ENCODE measurements at places on chromosomes 6 and 20. TPM values are rescaled to one million over a fixed set of nuclear protein-coding genes. Genes with fewer than 3 reads are reported as not detected.
A peak's percentile ranks its signal among the peaks of the same experiment; 100 is the strongest.

DNA sequence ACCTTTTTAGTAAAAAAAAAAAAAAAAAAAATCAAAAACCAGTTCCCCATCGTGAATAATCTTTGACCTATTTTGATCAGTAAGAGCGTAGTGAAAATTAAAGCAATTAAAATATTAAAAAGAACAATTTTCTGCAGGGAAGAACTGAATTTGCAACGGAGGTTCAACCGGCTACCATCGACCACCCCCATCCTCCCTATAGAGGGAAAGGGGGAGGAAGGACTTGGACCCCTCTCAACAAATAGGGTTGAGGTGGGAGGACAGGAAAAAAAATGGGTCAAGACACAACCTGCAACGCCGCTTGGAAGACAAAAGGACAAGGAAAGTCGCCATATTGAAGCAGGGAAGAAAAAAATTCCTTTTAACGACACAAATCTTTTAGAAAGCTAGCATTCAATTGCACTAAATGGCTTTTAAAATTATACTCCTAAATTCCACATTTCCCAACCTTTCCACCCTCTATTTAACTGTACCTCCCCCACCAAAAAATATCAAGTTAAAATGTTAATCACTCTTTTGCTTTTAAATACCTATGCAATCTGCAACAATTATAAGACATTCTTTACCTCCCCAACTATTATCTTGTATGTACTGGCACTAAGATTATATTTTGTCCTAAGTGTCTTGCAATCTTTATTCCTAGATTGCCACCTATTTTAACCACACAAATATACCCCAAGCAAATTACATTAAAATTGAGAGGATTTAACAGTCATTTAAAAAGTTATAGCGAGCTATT is 1.7 kb downstream of the PPP1R10 start:
- DNase-seq, result no peak
- peak overlapping the region; percentile 97 for H3K4me3 ChIP-seq
- peaks cover 41% of the 10 kb centered on the region for H3K4me1 ChIP-seq
- H3K36me3 ChIP-seq, result peaks cover 29% of the 10 kb centered on the region
- no peaks in the 10 kb centered on the region for H3K27me3 ChIP-seq
- peak overlapping the region; percentile 100 for H3K27ac ChIP-seq

GRCh38 chr6:113412589-113413357 is 444.4 kb upstream of the MARCKS start:
- no peak for DNase-seq
- no peak overlapping the region for H3K4me3 ChIP-seq
- no peaks in the 10 kb centered on the region for H3K27me3 ChIP-seq
- H3K36me3 ChIP-seq, result peaks cover 5% of the 10 kb centered on the region
- peaks cover 63% of the 10 kb centered on the region for H3K4me1 ChIP-seq
- H3K27ac ChIP-seq, result peak overlapping the region; percentile 66

- H3K4me1 ChIP-seq, result no peaks in the 10 kb centered on the region
- DNase-seq, result no peak
- no peak overlapping the region for H3K4me3 ChIP-seq
Measured at GRCh38 chr6:159555082-159555875, 137.8 kb downstream of the SOD2 start.

GRCh38 chr6:169841907-169842606 is 90.6 kb downstream of the ERMARD start:
- no peaks in the 10 kb centered on the region for H3K27me3 ChIP-seq
- no peaks in the 10 kb centered on the region for H3K4me1 ChIP-seq
- no peak overlapping the region for H3K4me3 ChIP-seq
- H3K36me3 ChIP-seq, result no peaks in the 10 kb centered on the region
- H3K27ac ChIP-seq, result no peak overlapping the region
- DNase-seq, result peak; percentile 72

Gene SLC22A2
- not detected for total RNA-seq

- peaks cover 5% of the 10 kb centered on the region for H3K27me3 ChIP-seq
- H3K4me3 ChIP-seq, result peak overlapping the region; percentile 98
- peak overlapping the region; percentile 92 for H3K27ac ChIP-seq
- no peaks in the 10 kb centered on the region for H3K36me3 ChIP-seq
- no peak for DNase-seq
- H3K4me1 ChIP-seq, result peaks cover 55% of the 10 kb centered on the region
Measured at GRCh38 chr20:64256282-64256935, 861 bp downstream of the PCMTD2 start.

DNA sequence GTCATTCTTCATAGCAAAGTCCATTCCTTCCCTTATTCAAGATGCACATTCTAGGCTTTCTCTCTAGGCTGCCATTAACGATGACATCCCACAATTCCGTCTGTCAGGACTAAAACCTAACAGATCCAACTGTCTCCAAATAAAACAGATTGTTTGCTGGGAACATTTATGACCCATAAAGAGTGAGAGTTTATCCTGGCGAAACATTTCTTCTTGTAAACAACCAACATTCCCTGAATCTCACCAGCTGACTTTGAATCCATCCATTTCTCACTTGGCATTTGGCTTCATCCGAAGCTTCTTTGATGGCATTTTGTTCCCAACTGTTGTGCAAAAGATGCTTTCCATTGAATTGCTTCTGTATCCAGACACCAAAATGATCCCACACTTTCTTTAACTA is 93.1 kb downstream of the OLIG3 start:
- no peak overlapping the region for H3K4me3 ChIP-seq
- no peaks in the 10 kb centered on the region for H3K36me3 ChIP-seq
- peaks cover 35% of the 10 kb centered on the region for H3K27me3 ChIP-seq
- H3K27ac ChIP-seq, result no peak overlapping the region
- no peak for DNase-seq
- no peaks in the 10 kb centered on the region for H3K4me1 ChIP-seq

Gene NTSR1
- total RNA-seq, result 0.11 TPM

Gene TSPO2
- not detected for total RNA-seq

GRCh38 chr6:44804546-44805159 is 417.1 kb downstream of the CDC5L start:
- H3K4me3 ChIP-seq, result no peak overlapping the region
- H3K36me3 ChIP-seq, result no peaks in the 10 kb centered on the region
- H3K27ac ChIP-seq, result no peak overlapping the region
- peaks cover 23% of the 10 kb centered on the region for H3K4me1 ChIP-seq
- DNase-seq, result no peak
- no peaks in the 10 kb centered on the region for H3K27me3 ChIP-seq

Gene GRM1
- total RNA-seq, result not detected

DNA sequence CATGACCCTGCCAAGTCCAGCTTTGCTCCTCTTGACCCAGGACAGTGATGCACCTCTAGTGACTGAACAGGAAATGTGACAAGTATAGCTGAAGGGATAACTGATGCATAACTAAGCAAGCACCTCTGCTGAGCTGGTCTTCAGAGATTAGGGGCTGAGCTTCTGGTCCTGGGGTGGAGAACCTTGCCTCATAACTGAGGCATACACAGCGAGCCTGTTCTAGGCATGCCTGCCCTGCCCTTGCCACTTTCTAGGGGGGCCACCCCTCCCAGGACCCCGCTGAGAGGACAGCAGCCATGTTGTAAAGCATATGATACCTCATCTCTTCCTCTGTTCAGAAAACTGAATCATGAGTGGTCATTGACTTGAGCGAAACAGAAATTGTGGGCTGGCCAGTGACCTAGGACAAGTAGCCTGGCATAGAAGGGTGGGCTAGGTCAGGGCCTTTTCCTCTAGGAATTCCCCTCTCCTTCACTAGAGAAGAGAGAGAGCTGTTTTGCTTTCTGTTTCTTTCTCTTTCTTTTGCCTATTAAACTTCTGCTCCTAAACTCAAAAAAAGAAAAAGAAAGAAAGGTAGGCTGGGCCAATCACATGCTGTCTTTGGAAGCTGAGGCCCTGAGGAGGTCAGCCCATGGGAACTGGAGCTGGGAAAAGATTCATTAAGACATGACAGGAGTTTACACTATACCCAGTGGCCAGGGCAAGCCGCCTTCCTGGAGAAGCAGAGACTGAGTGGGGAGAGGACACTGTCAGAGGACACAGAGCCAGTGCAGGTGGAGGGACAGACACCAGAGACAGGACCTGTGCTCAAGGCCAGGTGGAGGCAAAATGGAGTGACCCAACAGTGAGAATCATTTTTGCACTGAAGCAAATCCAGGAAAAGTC is 23.1 kb downstream of the ALDH5A1 start:
- no peaks in the 10 kb centered on the region for H3K4me1 ChIP-seq
- no peak overlapping the region for H3K4me3 ChIP-seq
- peak; percentile 63 for DNase-seq
- peaks cover 6% of the 10 kb centered on the region for H3K36me3 ChIP-seq

GRCh38 chr20:60258255-60258863 is 300.1 kb downstream of the CDH26 start:
- peaks cover 12% of the 10 kb centered on the region for H3K27me3 ChIP-seq
- no peak overlapping the region for H3K27ac ChIP-seq
- H3K36me3 ChIP-seq, result no peaks in the 10 kb centered on the region
- DNase-seq, result no peak
- no peak overlapping the region for H3K4me3 ChIP-seq

DNA sequence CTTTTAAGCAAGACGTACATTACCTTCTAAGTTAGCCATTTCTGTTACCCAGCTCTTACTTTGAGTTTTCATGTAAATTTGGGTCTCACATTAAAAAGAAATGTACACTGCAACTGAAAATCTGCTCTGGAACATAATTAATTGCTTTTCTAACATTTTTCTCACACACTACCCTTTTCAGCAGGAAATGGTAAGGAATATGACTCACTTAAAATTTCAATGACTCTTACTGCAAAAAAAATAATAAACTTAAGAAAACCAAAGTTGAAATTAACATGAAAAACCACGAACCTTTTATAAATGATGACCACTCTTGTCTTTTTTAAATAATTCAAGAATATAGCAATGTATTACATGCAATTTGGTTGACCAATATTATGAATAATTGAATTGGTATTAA is 1.3 kb downstream of the CGA start:
- H3K36me3 ChIP-seq, result no peaks in the 10 kb centered on the region
- H3K4me3 ChIP-seq, result no peak overlapping the region
- peaks cover 23% of the 10 kb centered on the region for H3K4me1 ChIP-seq
- no peak overlapping the region for H3K27ac ChIP-seq
- DNase-seq, result no peak

GRCh38 chr20:13425381-13426135 is 204.5 kb downstream of the ISM1 start:
- DNase-seq, result no peak
- no peaks in the 10 kb centered on the region for H3K27me3 ChIP-seq
- no peaks in the 10 kb centered on the region for H3K36me3 ChIP-seq

GRCh38 chr6:137427656-137428290 is 66.4 kb downstream of the OLIG3 start:
- H3K36me3 ChIP-seq, result no peaks in the 10 kb centered on the region
- no peaks in the 10 kb centered on the region for H3K4me1 ChIP-seq
- peaks cover 32% of the 10 kb centered on the region for H3K27me3 ChIP-seq
- H3K27ac ChIP-seq, result no peak overlapping the region
- no peak for DNase-seq

Gene JPH2
- 16.5 TPM for total RNA-seq

DNA sequence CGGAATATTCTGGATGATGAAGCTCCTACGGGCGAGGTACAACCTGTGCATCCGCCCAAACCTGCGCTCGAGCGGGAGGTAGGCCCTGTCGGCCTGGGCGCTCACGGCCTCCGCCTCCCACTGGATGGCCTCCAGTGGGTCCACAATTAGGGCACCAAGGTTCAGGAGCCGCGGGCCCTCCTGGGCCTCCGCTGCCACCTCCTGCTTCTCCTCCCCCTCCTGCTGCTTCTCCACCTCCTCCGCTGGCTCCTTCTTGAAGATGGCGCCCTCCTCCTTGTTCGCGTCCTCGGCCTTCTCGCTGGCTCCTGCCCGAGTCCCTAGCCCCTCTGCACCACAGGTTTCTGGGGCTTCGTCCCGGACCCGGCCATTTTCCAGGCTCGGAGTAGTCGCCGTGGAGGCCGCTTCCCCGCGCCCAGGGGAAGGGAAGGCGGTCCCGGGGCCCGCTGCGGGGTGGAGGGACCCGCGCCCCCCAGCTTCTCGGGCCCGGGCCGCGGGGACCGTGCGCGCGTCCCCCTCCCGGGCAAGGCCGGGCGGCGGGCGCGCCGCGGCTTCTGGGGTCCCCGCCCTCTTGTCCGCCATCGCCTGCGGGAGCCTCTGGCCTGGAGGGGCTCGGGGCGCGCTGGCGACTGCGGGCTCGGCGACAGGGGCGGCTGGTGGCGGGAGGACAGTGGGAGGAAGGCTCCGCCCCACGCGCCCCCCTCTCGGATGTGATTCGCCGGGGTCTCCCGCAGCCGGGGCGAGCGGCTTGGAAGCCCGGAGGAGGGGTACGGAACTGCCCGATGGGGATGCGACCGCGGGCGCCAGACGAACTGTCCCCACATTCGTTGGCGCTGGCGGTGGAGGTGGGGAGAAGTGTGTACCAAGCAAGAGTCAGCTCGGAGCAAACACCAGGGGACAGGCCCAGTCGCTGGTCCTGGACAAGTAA is 17.6 kb downstream of the PLAGL2 start:
- peaks cover 20% of the 10 kb centered on the region for H3K4me1 ChIP-seq
- no peaks in the 10 kb centered on the region for H3K27me3 ChIP-seq
- H3K4me3 ChIP-seq, result peak overlapping the region; percentile 81
- peaks cover 5% of the 10 kb centered on the region for H3K36me3 ChIP-seq

DNA sequence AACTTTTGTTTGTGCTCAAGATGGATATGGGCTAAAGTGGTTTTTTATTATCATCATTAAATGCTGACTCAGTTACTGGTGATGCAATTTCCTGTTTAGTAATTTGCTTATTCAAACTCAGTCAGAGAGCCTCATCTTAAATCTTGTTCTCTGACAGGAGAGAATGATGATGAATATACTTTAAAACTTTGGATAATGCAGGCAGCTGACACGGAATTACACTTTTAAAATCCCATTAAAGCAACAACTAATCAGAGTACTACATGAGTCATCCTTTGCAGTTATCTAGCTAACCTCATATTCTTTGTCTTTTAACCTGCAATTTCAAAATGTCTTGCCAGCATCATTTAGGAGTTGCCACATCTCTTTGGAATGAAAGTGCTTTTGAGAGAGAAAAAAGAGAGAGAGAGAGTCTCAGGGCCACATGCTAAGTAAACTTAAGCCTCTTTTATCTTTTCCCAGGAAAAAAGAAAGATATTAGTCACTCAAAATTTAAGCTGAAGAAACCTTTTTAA is 9.2 kb upstream of the C6orf141 start:
- no peak overlapping the region for H3K4me3 ChIP-seq
- H3K27me3 ChIP-seq, result peaks cover 5% of the 10 kb centered on the region
- no peak overlapping the region for H3K27ac ChIP-seq
- H3K36me3 ChIP-seq, result no peaks in the 10 kb centered on the region
- DNase-seq, result no peak

Gene LINC00237
- not detected for total RNA-seq

GRCh38 chr20:31260326-31260932 is 3.0 kb downstream of the DEFB115 start:
- H3K36me3 ChIP-seq, result no peaks in the 10 kb centered on the region
- H3K4me3 ChIP-seq, result no peak overlapping the region
- H3K4me1 ChIP-seq, result no peaks in the 10 kb centered on the region

DNA sequence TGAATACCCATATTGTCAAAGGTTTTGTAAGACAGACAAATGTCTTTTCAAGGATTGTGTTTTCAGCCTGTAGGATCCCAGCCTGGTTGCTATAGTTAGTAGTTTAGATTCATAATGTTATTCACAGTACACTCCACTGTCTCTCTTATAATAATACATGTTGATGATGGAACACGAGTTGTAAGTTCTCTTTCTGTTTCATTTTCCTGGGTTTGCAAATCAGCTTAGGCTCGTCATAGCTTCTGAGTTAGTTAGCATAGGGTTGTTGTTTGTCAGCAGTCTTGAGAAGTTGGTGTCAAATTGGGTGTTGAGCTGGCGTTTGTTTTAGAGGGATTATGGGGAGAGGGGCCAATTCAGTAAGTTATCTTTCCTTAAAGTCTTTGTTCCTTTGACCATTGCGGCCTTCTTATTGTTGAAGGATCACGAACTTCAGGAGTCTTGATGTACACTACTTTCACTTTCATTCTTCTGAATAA is 45.8 kb downstream of the QKI start:
- peak overlapping the region; percentile 65 for H3K4me3 ChIP-seq
- H3K27ac ChIP-seq, result peak overlapping the region; percentile 90
- DNase-seq, result no peak
- H3K4me1 ChIP-seq, result peaks cover 70% of the 10 kb centered on the region

Gene VSX1
- total RNA-seq, result not detected

Gene HSPA12B
- total RNA-seq, result not detected
